ENCODE measurements at places on chromosomes 6 and 20.
A peak's percentile ranks its signal among the peaks of the same experiment; 100 is the strongest.

- no peak for DNase-seq
Measured at GRCh38 chr20:60177080-60177479, 218.9 kb downstream of the CDH26 start.

GRCh38 chr6:151096691-151097606 lies 142.8 kb upstream of the AKAP12 start:
- DNase-seq: no peak

DNA sequence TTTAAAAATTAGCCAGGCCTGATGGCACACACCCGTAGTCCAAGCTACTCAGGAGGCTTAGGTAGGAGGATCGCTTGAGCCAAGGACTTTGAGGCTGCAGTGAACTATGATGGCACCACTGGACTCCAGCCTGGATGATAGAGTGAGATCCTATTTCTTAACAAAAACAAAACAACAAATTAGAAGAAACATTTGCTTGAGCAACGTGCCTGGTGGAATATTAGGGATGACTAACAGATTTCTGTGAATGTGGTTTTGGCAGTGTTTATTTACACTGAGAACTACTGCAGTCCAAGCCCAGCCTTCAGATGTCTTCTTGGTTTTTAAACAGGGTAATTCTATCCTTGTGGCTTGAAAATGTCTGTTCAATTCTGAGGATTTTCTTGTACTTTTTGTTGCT lies 9.2 kb downstream of the PPP1R3G start:
- no peak for DNase-seq

GRCh38 chr6:95815389-95816056 lies 200.3 kb upstream of the FUT9 start:
- DNase-seq: no peak

- DNase-seq: no peak
Measured at GRCh38 chr20:6401893-6402557, 279.2 kb upstream of the FERMT1 start.

DNA sequence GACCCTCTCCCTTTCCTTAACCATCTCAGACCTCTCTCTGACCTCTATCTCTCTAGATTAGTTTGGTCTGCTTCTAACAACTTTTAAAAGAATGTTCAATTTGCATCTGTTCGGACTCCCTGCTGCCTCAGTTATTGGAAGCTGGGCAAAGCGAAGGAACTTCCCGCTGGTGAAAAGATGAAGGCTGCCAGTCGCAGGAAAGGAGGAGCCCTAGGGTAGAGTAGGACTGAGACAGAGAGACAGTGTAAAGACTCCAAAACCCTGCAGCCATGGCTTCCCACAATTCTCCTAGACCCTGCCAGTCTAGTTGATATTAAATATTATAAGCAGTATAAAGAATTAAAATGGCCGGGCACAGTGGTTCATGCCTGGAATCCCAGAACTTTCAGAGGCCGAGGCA lies 581.8 kb downstream of the EPM2A start:
- DNase-seq: no peak

GRCh38 chr6:163814494-163815364 lies 400.2 kb downstream of the QKI start:
- DNase-seq: no peak

- no peak for DNase-seq
Measured at GRCh38 chr6:84791927-84792326, 27.5 kb upstream of the TBX18 start.

DNA sequence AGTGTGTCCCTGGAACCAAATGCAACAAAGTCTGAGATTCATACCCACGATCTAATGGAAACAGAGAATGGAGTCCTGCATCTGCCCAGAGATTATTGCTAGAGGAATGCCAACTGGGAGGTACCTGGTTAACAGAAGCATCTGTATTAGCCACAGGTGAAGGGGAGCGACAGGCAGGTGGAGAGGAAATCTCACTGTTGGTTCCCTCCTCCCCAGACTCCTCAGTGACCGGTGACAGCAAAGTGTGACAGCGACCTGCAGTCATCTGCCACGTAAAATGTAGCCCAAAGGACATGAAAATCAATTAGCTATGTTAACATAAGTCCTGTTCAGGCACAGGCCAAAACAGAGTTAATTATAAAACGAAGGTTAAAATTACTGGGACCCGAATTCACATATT lies 336.6 kb downstream of the SYNE1 start:
- no peak for DNase-seq

- peak; percentile 20 for DNase-seq
Measured at GRCh38 chr20:63858393-63859165, 2.7 kb upstream of the ABHD16B start.

DNA sequence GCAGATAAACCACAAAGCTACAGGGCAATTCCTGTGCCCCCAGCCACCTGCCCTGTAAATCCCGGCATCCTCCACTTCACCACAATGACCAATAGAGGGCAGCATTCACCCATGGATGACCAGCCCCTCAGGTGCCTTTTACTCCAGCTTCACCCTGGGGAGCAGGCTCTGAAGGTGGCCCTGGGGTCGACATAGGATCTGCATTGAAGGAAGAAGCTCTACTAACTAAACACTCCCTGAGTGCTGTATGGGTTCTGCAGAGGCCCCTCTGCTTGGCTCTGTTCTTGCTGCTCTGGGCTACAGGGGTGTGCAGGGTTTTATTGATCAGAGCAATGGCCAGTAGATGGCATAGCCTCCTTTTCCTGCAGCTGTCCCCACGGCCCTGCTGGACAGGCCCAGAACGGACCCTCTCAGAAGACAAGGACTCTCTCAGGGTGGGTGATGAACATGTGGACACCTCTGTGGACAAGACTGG lies 20.3 kb downstream of the CST4 start:
- no peak for DNase-seq

DNA sequence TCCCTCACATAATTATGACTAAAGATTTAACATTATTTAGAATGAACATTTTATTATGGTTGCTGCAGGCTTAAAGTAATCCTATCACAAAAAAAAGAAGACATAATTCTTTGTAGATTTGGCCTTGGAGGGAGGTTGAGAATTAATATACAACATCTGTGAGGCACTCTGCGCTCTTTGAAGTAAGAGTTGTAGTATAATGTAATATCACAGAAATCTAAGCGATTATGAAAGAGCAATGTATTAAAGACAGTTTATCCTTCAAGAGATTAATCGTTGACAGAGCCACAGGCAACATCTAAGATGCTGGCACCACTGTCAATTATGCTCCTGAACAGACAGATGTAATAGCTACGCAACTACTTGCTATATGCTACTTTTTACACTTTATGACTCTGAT lies 946.8 kb downstream of the GRIK2 start:
- no peak for DNase-seq

DNA sequence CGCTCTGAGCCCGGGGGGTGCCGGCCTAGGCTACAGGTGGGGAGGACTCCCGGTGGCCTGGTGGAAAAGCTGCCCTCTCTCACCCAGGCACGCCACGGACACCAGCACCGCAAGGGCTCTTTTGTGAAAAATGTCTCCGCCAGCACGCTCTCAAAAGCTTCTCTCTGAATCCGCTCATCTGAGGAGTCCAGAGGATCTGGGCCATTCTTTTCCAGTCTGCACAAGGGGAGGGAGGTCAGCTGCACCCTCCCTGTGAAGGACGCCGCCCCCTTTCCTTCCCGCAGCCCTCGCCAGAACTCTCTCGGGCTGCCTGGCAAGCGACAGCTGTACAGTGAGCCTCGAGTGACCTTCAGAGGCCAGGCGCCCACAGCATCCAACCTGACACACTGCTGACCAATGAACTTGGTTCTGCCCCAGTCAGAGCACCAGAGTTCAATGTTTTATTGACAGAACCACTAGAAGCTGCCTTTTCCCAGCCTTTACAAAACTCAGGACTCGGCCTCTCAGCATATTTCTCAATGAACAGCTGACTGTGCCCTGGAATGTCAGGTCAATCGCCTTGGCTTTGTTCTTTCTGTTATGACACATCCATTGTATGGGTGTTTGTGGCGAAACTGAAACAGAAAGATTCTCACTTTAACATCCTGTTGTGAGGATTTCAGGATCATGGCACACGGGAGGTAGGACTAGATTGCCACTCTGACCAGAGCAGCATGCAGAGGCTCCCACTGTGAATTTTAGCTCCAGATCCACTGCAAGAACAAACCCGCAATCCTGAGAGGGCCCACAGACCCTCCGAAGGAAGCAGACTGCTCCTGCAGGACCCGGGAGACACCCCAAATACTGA lies 26.7 kb downstream of the SERPINB9 start:
- peak; percentile 25 for DNase-seq

GRCh38 chr6:105875974-105876640 lies 210.0 kb upstream of the PRDM1 start:
- DNase-seq: no peak

GRCh38 chr6:82243884-82244283 lies 3.7 kb downstream of the IBTK start:
- no peak for DNase-seq

DNA sequence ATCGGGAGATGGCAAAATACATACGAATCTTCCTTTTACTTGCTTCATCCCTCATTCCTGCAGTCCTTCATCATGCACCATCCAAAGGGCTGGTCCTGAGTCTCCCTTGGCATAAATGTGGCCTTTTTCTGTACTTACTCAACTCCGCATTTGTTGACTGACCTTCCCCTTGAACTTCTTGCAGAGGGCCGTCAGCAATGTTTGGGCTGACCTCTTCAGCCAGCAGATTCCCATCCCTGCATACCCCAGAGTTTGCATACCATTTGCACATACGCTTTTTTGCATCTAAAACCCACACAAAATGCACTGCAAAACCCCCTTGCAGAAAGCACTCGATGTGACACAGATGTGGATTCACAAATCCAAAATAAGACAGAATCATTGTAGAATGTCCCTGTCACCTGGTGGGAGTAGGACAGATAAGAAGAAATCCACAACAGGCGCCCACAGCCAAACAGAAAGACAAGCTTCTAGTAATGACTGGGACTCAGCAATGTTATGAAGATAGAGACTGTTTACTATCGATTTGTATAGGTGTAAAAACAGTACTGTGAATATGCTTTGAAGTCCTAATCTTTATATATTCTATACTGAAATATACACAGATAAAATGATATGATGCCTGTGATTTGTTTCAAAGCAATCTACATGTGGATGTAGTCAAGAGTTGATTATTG lies 45.8 kb downstream of the TBC1D7 start:
- DNase-seq: no peak

GRCh38 chr6:105873211-105873704 lies 212.9 kb upstream of the PRDM1 start:
- DNase-seq: no peak

DNA sequence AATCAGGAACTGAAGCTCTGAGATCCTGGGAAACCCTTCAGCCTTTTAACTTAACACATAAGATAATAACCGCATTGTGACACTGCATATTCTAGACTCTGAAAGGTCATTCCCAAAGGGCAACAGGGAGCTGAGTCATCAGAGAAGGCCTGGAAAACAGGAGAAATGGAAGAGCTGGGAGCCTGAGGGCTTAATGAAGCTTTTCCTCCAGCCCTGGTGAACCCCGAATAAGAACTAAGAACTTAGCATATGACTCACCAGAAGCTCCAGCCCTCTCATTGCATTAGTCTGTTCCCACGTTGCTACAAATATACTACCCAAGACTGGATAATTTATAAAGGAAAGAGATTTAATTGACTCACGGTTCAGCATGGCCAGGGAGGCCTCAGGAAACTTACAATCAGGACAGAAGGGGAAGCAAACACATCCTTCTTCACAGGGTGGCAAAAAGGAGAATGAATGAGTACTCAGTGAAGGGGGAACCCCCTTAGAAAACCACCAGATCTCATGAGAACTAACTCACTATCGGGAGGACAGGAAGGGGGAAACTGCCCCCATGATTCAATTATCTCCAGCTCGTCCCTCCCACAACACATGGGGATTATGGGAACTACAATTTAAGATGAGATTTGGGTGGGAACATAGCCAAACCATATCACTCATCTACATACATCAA lies 648.5 kb downstream of the TFAP2A start:
- DNase-seq: no peak

- DNase-seq: no peak
Measured at GRCh38 chr6:46772762-46773161, 20.4 kb upstream of the MEP1A start.

DNA sequence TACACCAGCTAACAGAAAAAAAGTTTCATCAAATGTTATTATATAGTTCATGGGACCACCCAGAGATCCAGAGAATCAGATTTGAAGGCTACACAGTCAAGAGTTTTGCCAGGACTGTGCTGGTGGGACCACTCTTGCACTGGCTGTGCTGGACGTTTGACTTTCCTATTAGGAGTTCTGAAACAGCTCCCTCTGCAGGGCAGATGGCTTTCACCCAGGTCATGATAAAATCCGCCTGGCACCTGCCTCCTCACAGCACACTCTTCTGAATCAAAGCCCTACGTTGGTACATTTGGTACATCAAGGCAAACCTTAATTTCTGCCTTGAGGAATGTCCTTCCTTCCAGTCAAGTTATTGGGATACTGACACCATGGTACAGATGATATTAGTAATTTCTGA lies 302.1 kb downstream of the ZNF217 start:
- no peak for DNase-seq

- no peak for DNase-seq
Measured at GRCh38 chr20:46970937-46971630, 76.4 kb downstream of the EYA2 start.

- no peak for DNase-seq
Measured at GRCh38 chr20:34222208-34222607, 19.0 kb upstream of the ASIP start.

DNA sequence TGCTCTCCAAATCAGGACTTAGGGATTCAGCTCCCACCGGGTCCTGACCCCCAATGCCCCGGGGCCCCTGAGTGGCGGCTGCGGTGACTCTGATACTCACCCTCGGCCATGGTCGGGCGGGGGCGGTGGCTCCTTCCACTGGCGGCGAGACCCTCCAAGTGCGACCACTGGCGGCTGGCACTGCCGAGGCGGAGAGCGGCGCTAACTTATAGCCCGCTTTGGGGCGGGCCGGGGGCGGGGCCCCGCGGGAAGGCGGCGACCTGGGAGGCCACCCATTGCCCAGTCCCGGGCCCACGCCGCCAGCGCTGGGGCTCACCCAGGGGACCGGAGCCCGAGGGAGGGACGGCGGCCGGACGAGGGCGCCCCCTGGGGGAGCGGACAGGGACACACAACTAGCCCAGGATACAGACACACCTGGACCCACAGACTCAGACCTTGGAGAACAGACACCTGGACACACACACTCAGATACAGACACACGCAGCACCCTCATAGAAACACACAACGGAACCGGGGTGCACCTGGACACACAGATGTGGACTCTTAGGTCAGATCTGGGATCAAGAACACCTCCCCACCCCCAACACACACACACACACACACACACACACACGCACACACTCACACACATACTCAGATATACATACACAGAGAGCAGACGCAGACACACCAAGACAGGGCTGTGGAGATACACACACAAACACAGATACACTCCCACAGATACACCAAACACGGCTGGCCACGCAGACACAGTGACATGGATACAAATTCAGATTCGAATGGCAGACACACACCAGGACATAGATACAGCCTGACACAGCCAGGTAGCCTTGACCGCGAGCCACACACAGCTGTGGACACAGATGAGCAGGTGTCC lies at the start of gene TGM2:
Gene TGM2, minus strand, starts transcription at position 182 of the 877 bp plus-strand sequence. Its CDS starts 72 bp downstream, at position 110.
- peak; percentile 35 for DNase-seq

- no peak for DNase-seq
Measured at GRCh38 chr6:41085182-41085581, 12.4 kb downstream of the NFYA start.
